ENCODE measurements at places on chromosomes 1 and 21.
A peak's percentile ranks its signal among the peaks of the same experiment; 100 is the strongest.

DNA sequence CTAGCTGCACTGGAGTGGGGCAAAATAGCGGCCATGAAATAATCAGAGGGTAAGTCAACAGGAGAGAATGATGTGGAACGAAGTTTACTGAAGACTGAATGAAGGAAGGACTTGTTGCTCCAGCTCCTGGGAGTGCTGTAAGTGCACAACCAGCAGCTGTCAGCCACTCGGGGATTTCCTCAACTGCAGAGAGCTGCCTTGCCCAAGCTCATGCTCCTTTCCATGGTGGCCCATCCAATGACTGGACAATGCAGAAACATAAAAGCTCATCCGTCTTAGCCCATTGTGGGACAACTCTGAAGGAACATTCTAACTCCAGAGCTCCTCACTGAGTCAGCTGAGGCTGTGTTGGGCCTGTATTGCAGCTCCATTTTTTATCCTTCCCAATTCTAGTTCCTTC, 21.1 kb upstream of the RBM15 start:
- DNase-seq, result no peak

- no peak for DNase-seq
Observed at GRCh38 chr1:196366817-196367495, 241.3 kb downstream of the KCNT2 start.

DNA sequence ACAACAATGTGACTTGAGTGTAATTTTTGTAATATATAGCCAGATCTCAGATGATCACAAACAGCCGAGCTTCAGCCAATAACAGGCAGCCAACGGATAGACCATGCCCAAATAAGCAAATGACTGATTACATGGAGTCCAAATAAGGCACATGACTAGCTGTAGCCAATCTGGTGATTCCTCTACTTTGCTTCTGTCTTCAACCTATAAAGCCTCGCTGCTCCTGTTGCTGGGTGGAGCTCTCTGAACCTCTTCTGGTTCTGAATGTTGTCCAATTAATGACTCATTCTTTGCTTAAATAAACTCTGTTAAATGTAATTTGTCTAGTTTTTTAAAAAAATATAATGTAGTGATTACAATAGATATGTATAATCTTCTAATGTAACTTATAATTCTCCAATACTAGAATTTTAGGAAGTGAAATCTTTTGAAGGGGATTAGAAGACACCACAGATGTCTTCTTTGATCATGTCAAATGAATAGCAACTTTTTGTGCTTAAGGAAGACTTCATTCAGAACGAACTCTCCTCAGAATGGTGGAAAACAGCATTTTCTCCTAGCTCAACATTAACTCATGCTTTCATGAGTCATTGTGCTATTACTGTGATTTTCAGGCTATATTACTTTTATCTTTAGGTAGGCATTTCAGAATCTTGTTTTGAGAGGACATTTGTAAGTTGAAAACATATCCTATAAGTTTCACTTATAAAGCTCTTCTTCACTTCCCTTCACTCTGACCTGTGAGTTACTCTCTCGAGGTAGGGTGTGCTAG, 857.8 kb upstream of the B3GALT2 start:
- no peak for DNase-seq

GRCh38 chr1:210457568-210457967, 128.9 kb downstream of the HHAT start:
- DNase-seq, result no peak

GRCh38 chr1:209839875-209840546, 12.2 kb downstream of the UTP25 start:
- no peak for DNase-seq

GRCh38 chr1:89946532-89946931, 48.4 kb upstream of the ZNF326 start:
- no peak for DNase-seq

- no peak for DNase-seq
Observed at GRCh38 chr1:25174730-25175612, 57.3 kb downstream of the SYF2 start.

DNA sequence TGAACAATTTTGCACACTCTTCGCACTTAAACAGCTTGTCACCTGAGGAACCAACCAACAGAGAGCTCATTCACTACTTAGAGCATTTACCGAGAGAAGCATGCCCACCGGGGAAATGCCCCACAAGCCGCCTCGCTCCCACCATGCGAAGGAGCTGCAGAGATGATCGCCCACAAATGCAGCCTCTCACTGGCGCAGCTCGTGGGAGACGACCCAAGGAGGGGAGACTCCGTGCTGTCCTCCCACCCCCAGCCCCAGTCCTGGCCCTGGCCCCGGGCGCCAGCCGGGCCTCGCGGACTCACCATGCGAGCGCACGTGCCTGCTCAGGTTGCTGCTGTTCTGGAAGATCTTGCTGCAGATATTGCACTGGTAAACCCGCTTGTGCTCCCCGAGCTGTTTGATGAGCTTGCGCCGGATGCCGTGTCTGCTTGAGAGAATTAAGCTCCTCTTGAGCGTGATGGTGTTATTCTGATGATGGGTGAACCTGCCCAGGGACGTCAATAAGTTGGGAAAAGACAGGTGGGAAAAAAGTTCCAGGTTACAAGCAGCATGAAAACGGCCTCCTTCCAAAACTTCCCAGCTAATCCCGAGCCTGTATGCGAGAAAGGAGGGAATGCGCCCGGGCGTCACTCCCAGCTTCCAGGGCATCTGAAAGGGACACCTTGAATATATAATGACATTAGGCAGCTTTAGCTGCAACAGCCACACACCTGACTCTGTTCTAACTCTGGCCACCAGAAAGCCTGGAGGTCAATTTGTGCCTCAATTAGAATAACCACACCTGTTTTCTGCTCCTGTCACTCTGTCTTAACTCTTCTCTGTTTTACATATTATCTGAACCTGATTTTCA, 42.8 kb downstream of the PRDM15 start:
- no peak for DNase-seq

DNA sequence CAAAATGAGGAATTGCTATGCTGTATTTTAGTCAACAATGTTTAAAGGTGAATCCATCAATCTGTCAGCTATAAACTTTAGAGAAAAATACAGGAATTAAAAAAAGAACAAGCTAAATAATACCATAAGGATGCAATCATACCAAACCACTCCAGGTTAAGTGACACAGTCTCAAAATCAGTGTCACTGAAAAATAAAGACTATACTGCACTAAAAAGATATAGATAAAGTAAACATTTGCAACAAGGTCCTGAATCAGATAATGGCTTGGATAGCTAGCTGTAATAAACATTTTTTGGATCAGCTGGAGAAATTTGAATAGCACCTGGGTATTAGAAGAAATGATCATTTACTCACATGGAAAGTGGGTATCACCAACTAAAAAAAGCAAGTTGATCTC, 7.8 kb downstream of the GPBP1L1 start:
- no peak for DNase-seq

- DNase-seq, result no peak
Observed at GRCh38 chr1:235399661-235400060, 32.4 kb downstream of the TBCE start.

- no peak for DNase-seq
Observed at GRCh38 chr1:174572771-174573170, 125.0 kb downstream of the GPR52 start.

DNA sequence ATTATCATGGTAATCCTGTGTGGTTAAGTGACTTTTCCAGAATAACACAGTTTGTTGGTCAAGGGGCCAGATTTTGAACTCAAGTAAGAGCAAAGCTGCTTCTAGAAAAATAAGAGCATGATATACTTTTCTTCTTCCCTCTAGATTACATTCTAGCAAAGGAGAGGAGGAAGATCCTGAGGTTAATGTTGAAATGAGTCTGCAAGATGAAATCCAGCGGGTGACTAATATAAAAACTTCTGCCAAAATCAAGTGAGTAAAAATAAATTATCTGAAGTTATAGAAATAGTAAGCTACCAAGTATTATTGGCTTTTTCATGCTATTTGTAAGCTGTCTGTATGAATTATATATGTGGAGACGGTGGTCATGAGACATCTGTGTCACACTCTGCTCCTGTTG, 12.8 kb downstream of the WDR3 start:
- DNase-seq, result no peak

GRCh38 chr1:189180057-189180456, 1297.6 kb downstream of the BRINP3 start:
- DNase-seq, result no peak

- DNase-seq, result no peak
Observed at GRCh38 chr21:45334591-45335081, 46.9 kb upstream of the POFUT2 start.

- no peak for DNase-seq
Observed at GRCh38 chr1:115437196-115437595, 99.1 kb upstream of the NGF start.

DNA sequence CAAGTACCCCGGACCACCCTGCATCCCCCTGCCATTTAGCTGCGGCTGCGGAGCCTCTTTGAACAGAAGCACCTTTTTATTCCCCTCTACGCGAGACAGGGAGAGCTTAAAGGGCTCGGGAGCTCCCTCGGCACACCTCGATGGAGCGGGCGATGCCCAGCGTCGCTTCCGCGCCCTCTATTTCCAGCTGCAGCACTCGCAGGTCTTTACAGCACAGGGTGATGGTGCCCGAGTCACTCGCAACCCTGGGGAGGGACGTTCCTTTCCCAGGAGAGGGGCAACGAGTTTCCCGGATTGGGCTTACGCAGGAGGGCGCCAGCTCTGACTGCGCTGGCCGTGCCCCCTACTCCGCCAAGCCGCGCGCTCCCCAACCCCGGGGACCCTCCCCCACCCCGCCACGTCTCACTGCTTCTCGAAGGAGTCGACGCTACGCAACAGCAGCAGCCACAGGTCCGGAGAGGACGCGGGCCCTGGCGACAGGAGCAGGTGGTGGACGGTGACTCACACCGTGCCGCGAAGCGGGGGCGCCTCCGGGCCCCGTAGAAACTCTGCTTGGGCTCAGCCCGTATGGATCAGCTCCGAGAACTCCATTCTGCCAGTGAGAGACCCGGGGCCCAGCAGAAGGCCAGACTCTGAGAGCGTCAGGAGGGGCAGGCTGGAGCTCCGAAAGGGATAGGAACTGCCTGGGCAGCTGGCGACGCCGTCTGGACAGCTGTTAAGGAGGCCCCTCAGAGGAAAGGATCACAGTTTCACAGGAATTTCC, 5.8 kb upstream of the FAM167B start:
- DNase-seq, result no peak

GRCh38 chr1:150995896-150996295, 10.8 kb downstream of the MINDY1 start:
- no peak for DNase-seq

- no peak for DNase-seq
Observed at GRCh38 chr1:162676087-162676486, 43.8 kb downstream of the DDR2 start.

DNA sequence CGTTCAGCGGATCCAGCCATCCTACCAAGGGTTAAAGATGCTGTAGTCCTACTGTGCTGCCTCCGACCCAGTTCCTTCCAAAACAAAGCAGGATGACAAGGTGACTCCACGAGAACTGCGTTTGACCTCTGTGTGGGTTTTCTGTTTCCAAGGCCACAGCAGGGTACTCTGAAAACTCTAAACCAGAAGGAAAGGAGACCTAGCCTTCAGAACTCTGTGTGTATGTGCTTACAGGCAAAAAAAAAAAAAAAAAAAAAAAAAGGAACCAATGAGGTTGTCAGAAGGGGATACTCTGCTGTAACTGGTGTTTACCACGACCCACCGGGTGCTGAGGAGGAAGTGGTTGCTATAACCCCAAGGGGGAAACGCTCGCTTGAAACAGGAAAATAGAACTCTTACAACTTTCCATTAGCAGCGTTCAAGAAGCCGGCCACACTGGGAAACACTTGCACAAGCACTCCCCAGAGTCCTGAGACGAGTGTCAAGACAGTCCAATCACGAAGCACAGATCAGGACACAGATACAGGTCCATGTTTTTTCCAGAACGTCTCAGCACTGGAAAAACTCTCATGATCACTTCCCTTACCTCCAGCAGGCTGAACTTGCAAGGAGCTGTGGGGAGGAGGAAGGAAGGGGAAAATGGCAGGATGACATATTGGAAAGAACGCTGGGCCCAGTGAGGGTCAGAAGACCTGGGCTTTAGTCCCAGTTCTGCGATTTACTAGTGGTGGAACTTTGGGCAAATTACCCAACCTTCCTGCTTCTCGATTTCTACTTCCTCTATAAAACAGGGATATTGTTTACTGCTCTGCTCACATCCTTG, 64.0 kb downstream of the ITPKB start:
- DNase-seq, result peak; percentile 40

- no peak for DNase-seq
Observed at GRCh38 chr1:41483960-41484401, 502 bp downstream of the EDN2 start.

- DNase-seq, result no peak
Observed at GRCh38 chr1:54570161-54570560, 22.1 kb downstream of the ACOT11 start.

DNA sequence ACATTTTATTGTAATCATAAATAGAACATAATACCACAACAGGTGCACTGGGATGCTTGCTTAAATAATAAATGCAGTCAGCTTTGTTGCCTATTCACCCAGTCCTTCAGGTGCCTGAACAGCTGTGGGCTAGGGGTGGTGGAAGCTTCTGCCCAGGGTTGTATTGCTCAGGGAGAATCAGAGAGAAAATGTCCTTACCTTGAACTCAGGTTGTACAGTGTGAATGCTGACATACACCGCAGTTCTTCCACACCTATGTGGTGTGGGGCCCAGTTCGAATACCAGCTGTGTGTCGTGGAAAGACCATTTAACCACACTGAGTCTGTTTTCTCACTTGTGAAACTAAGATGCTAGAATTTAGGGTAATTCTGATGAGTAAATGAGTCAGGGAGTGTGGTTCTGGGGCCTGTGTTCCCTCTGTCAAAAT, 115.7 kb upstream of the ATP1A1 start:
- DNase-seq, result no peak

GRCh38 chr1:111571987-111572386, 47.6 kb upstream of the RAP1A start:
- no peak for DNase-seq

GRCh38 chr1:173590557-173590956, 12.3 kb downstream of the SLC9C2 start:
- DNase-seq, result no peak

DNA sequence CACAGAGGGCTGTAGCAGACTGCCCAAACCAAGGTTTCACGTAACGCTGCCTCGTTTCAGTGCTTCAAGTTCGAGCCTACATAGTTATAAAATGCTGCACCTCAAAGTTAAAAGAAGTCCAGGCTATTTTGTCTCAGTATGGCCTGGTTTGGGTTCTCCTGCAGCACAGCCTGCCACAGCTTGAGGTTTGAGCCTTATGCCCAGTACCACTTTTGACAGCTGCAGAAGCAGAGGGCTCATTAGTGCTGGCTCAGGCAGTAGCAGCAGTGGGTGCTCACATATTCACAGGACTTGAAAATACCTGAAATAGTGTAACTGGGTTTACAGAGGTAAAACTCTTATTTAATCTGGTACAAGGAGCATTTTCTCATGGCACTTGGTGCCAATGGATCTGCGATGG, 15.3 kb downstream of the SPATA46 start:
- no peak for DNase-seq
